ENCODE measurements at places on chromosomes 7 and 10.
A peak's percentile ranks its signal among the peaks of the same experiment; 100 is the strongest.

DNA sequence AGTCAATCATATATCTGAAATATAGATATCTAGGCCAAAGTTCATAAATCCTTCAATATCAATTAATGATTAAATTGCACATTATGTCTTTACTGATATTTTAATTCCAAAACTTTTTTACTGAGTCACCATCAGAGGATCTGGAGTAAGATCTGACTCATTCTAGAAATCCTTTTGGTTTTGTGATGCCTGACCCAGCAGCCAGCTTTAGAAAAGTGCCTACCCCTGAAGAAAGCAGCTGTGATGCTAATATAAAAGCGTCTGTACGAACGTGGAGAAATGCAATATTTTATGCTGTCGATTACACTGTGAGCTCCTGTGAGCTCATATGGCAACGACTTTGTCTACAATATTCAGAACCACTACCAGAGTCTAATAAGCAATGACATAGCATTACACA lies 142.5 kb upstream of the LRRTM3 start:
- DNase-seq, result no peak

GRCh38 chr10:117727421-117727820 lies 184.9 kb downstream of the EMX2 start:
- DNase-seq, result no peak

DNA sequence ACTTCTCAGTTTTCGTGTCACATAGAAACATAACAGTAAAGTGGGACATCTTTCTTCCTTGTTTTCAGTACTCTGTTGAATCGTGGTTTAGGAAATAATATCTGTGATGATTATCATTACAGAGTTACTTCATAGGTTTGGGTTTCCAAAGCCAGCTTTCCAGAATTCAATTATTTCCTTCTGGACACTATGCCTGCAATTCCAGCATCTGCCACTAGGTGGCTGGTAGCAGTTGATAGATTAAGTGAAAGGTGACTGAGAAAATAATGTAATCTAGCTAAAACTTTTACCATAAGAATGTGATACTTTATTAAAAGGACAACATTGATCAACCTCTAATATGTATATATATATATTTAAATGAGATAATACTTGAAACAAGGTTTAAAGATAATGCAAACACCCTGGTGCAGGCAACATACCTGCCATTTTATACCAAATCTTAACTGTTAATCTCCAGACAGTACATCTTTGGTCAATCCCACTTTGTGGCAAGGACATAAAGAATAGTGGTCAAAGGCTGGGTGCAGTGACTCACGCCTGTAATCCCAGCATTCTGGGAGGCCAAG lies 102.6 kb downstream of the SH3PXD2A start:
- peak; percentile 62 for DNase-seq

- DNase-seq, result no peak
Observed at GRCh38 chr7:2445898-2446555, 30.2 kb downstream of the GRIFIN start.

- DNase-seq, result no peak
Observed at GRCh38 chr10:803041-803741, 113.7 kb upstream of the DIP2C start.

DNA sequence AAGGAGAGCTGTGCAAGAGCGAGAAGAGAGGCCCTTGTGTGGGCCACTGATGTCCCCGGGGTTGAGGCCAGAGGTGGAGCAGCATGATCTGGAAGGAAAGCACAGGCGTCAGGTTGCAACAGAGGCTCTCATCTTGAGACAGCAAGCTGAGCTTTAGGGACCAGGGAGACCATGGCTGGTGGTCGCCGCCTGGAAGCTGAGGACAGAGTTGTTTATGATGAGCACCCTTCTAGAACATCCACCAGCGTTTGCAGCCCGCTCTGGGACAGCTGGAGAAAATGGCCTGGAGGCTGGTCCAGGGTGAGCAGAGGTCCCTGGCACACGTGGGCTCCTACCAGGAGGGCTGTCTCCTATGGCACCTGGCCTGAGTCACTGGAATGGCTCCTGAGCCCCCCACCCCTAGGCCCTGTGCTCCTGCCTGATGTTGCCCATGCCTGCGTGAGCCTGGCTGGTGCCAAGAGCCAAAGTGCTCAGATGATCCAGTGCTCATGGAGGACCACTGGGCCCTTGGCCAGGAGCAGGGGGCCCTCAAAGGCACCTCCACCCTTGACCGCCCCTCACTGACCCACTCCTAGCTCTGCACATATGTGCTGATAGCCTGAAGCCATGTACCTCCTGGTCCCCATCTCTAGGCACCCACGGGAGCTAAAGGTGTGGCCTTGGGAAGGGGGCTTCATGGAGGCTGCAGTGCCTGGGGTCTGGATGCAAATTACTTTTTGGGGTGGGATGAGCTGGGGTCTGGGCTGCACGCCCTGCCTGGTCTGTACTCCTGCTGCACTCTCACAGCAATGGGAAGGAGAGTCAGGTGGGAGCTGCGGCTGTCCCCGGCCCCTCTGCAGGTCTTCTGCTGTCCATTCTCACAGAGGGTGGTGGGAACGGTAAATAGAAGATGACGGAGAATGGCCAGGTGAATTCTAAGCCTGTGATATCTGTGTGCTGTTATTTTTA lies 40.1 kb upstream of the RET start:
- no peak for DNase-seq

All from activated CD8-positive, alpha-beta T cell treated with anti-CD3 and anti-CD28 coated beads for 36 hours (primary cell).